ENCODE measurements at places on chromosomes 12 and 14.
A peak's percentile ranks its signal among the peaks of the same experiment; 100 is the strongest.

DNA sequence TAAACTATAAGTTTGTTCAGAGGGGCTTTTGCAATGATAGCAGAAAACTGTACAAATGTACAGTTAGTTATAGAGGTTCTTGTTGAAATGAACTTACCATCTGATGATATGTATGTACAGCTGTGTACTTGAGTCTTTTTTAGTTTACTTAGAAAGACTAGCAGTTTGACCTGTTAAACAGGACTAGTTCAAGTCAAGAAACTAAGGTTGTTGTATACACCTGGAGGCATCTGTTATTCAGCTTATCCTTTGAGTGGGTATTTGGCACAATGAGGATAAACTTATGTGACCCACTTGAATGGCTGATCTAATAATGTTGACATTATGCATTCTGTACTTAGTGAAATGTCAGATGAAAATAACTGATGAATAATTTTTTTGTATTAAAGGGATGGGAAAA lies 13.4 kb downstream of the MTERF2 start:
- DNase-seq: no peak

DNA sequence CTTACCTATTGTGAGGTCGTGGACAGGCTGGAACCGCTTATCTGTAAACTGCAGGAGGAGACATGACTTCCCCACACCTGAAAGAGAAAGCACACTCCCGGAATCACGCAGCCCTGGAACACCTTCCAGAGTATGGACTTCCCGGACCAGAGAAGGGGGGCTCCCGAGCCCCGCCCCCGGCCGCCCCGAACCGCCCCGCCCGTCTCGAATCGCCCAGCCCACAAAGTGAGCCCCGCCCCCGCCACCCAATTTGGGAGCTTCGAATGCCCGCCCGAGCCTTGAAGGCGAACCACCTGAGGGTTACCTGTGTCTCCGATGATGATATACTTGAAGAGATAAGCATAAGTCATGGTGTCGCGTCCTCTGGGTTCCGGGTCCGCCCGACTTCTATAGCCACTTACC lies 235 bp downstream of the RAB2B start:
- DNase-seq: peak; percentile 59

GRCh38 chr12:109795023-109795422 lies 38.2 kb downstream of the TRPV4 start:
- DNase-seq: no peak

GRCh38 chr12:92764831-92765230 lies 62.0 kb downstream of the PLEKHG7 start:
- DNase-seq: no peak

DNA sequence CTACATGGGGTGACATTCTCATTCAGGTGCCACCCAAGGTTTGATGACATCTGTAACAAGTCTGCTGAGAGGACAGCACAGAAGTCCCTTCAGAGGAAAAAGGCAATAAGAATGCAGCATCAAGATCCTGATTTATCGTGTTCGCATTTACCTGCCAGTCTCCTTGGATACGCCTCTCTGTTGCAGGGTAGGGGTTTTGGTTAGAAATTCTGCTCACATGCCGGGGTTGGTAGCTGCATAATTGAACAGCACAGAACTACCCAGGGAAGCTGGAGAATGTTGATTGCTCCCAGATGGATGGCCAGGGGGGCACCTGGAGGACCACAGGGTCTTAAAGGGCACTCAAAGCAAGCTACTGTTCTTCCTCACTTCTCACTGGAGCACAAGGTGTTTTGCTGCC lies 31.1 kb upstream of the CHST11 start:
- DNase-seq: no peak

DNA sequence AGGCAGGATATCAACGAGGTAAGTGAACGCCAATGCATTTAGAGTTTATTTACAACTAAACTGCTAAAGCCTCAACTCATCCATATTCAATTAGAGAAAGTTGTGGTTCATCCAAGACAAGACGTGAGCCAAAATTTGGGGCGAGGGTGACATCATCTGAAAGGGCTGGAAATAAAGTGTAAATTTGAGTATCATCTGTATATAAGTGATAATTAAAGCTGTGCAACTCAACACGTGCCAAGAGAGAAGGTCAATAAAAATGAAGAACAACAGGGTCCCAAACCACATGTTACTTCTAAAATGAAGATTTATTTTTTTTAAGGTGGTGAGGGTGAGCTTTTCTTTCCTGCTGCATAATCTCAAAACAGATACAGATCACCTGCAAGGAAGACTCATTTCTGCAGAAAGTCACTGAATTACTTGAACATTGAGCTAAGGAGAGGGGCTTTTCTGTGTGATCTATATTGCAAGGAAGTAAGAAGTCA lies 203.6 kb downstream of the EFCAB11 start:
- no peak for DNase-seq

DNA sequence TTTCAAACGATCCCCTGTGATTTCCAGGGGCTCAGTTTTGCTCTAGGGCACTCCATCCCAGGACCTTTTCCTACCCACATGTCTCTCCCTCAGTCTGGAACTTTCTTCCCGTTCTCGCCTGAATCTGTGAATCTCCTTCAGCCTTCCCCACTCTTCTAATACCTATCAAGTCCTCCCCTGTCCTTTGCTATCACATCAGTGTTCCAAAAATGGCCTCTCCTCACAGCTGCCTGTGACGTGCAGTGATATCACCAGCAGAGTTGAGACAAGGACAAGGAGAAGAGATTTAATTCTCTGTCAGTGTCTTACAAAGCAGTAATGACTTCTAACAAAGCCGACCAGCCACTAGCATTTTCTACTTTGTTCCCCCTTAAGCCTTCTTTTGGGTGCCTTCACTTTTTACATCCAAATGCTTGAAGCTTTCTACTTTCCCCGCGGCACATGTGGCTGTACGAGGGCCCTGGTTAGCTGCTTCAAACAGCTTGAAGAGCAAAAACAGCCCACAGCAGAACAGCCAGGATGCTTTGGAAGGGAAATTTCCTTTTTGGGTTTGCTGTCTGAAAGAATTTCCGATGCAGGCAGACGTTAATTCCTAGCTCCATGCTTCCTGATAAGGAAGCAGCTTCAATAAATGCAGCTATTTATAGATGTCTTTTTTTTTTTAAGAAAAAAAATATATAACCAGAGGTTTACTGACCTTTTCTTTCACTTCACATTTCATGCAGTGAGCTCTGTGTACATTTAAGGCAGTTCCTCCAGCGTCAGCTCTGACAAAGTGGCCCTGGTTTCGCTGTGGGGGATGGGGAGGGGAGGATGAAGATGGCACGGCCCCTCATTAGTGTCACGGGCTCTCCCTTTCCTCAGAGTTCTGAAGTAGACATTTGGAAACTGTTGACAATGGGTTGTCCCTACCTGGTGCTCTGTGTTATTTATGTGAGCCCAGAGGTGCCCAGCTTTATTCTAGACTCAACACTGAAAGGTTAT lies 109.3 kb downstream of the ETV6 start:
- DNase-seq: no peak

- DNase-seq: no peak
Observed at GRCh38 chr12:68932128-68932960, 627 bp downstream of the CPM start.

DNA sequence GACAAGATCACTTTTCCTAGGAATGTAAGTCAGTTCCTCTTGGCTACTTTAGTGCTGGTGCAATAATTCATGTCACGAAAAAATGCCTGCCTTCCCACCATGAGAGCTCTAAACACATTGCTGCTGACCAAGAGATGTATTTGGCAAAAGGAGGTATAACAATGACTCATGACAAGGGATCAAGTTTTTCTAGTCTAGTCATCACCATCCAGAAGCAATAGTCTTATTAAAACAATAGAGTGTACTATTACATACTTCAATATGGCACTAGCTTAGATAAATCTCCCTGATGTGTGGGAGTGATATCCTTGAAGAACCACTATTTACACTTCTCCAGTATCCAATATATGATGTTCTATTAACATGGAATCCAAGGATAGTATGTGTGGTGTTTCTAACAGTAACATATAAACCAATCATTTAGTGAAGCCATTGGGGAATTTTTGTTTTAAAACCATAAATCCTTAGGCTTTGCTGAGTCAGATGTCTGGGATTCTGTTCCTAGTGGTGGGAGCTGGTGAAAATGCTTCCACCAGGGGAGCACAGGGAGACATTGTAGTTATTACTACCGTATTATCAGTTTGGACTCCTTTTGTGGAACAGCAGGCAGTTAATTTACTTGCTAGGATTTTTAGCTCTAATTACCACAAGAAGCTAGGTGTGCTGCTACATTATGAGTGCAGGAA lies 1387.5 kb downstream of the LRFN5 start:
- no peak for DNase-seq

GRCh38 chr14:33529787-33530757 lies 420.8 kb downstream of the EGLN3 start:
- DNase-seq: no peak

GRCh38 chr12:57888409-57889157 lies 42.1 kb upstream of the CTDSP2 start:
- no peak for DNase-seq

- DNase-seq: no peak
Observed at GRCh38 chr12:124110372-124110883, 137.4 kb downstream of the ZNF664 start.

DNA sequence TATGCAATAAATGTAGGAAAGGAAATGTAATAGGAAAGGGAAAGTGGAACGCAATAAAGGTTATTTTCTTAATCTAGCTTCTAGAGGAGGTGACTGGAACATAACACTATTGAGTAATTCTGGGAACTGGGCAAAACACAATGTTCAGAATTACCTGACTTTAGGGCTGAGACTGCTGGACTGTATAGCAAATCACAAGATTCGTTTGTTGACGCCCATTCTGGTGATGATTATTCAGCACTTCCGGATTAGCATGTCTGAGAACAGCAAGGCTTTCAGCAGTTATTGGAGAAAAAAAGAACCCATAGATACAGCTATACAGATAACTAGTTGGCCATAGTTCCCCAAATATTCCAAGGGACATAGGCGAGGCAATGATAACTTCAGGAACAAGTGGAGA lies 2.3 kb upstream of the KLRD1 start:
- no peak for DNase-seq

DNA sequence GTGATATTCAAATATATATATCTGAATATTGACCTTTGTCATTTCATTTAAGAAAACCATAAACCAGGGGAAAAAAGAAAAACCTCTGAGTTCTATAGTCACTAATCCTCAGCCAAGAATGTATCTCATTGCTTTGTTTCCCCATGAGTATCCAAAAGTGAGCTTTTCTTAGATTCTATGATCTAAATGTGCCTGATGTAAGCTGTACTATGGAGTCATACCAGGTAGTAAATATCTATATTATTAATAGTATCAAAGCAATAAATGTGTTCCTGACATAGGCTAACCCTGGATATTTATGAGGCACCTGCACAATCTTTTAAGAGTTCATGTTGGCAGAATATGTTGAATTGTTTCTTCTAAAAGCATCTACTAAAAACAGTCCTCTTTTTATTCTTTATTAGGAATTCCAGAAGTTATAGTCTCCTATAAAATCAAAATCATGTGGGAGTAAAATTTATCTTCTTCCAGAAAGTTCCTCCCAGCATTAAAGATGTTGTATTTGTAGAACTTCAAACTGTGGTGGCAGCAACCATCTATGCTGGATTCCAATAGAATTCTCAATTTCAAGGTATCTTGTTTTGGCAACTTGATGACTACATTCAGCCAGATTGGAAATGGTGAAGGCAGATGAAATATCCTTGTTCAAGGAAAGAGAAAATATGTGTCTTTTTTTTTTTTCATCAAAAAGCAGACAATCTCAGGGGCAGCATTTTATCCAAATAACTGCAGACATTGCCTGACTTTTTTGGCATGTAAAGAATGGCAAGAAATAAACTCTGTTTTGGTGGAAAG lies 139.7 kb upstream of the RASSF8 start:
- DNase-seq: no peak

DNA sequence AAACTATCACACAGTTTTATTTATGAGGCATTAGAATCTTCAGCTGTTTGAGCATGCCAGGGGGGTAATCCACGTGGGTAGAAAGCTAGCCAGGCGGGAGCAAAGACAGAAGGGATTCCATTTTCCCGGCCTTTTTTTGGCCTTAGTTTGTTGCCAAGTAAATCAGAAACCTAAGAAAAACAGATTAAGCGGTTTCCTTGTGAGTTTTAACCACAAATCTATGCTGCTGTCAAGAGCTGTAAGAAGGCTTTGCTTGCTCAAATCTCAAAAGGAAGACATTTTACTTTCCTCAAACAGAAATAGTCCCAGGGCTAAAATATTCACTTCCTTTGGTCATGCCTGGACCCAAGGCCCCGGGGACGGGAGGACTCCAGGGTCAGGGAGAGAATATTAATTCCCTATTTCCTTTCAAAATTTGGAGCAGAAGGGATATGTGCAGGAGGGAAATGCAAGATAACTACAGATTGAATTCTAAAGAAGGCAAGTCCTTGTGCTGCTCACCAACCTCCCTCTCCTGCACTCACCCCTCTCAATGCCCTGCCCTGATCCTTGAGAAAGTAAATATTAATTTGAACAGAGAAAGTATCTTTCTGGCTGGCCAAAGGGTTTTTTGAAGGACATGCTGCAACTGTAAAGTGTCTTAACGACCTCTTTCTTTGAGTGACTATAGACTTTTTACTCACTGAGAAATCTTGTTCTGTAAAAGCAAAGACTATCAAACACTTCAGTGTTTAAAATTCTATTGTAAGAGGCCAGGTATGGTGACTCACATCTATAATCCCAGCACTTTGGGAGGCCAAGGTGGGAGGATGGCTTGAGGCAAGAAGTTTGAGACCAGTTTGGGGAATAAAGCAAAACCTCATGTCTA lies 75.7 kb downstream of the HSD17B6 start:
- no peak for DNase-seq

DNA sequence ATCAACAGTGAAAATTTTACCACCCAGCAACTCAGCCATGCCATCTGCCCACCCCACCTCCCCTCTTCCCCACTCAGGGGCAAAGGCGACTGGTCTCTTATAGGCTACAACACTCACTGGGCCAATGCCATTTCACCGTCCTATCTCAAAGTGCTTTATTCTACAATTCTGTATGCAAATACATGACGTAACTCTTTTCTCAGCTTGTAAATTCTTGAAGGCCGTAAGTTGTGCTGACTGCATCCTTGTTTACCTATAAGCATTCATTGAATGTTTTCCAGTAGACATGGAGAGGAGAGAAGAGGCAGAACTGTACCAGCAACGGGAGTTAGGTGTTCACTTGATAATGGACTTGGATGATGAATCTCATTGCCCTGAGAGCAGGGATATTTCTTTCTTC lies 15.6 kb downstream of the BCL2L14 start:
- DNase-seq: no peak

DNA sequence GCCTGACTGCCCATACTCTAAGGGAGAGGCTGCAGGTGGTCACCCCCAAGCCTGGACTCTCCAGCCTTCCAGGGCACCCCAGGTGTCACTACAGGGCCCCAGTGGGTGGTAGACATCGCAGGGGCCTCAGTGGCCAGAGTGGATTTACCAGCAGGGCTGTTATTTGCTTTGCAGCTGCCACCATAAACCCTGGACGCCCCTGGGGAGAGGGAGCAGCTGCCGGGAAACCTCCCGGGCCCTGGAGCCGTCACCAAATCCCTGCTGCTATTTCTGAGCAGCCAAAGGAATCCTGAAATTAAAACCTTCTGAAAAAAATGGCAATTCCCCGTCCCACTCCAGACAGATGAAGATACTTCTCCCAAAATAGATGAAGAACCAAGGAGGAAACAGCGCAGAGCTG lies 13.9 kb downstream of the TMEM119 start:
- DNase-seq: no peak

All from stimulated activated CD4-positive, alpha-beta T cell treated with anti-CD3 and anti-CD28 coated beads, TNF-alpha, amount 100 ng/mL, for 1 hour (primary cell).